ENCODE measurements at places on chromosomes 7 and 10.

- DNase-seq: no peak
Measured at GRCh38 chr7:90980545-90980944, 283.7 kb upstream of the FZD1 start.

GRCh38 chr7:75906991-75907667 is 7.8 kb upstream of the POR start:
- DNase-seq: no peak

DNA sequence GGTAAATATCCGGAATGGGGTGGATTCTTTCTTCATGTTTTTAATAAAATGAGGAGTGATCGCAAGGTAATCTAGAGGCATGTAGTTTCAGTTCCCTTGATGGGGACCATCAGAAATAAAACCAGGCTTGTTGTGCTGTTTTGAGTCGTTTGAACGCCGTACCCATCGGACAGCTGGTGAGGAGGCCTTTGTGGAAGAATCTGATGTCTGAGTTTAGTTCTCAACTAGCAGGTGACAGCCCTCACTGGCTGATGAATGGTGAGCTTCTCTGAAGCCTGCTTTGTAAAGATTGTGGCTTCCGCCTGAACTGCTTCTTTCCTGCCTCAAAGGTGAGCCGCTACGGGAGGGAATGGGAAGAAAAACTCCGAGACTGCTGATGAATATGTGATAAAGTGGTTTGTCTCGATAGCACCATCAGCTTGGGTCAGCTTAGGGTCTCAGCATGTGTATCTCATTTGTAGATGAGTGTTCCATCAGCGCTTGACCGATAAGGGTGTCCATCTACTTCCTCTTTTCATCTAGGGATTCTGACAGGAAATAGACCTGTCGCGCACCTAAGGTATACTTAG is 977 bp downstream of the TMEM248 start:
- no peak for DNase-seq

GRCh38 chr10:80196950-80197315 is 8.4 kb downstream of the ANXA11 start:
- DNase-seq: no peak

Measured in substantia nigra (tissue), 51 donors.